Smooth muscle cell of trachea (primary cell): ENCODE measurements at places on chromosomes 7 and 10. TPM values are rescaled to one million over a fixed set of nuclear protein-coding genes. Genes with fewer than 3 reads are reported as not detected.

NCF1 gene
- total RNA-seq: not detected in 2 replicates

NUTM2A gene
- total RNA-seq: 0.29 and 2.3 TPM in 2 replicates

MTURN gene
- 18.9 and 20.2 TPM in 2 replicates for total RNA-seq

CC2D2B gene
- under 0.01 TPM in 1 of 2 replicates, not detected in the other for total RNA-seq

UCN3 gene
- not detected in 2 replicates for total RNA-seq

ZMYND11 gene
- 51.2 and 51.4 TPM in 2 replicates for total RNA-seq

PLAU gene
- total RNA-seq: 67.8 and 114 TPM in 2 replicates

ATP5MK gene
- total RNA-seq: 91.6 and 235 TPM in 2 replicates

TMEM130 gene
- total RNA-seq: 0.44 and 1.7 TPM in 2 replicates

COL17A1 gene
- total RNA-seq: under 0.01 and 1.6 TPM in 2 replicates

FAM13C gene
- total RNA-seq: 2.5 and 3.3 TPM in 2 replicates

SRRM3 gene
- total RNA-seq: 0.58 and 2.8 TPM in 2 replicates

RPEL1 gene
- total RNA-seq: under 0.01 and 0.15 TPM in 2 replicates

TMEM178B gene
- under 0.01 TPM in 1 of 2 replicates, not detected in the other for total RNA-seq

SCART1 gene
- total RNA-seq: 3.0 and 3.9 TPM in 2 replicates

SFRP4 gene
- total RNA-seq: 1.7 and 8.1 TPM in 2 replicates

PSMC2 gene
- 211 and 336 TPM in 2 replicates for total RNA-seq

GNGT1 gene
- not detected in 2 replicates for total RNA-seq

HOXA13 gene
- under 0.01 TPM in 2 replicates for total RNA-seq

SPDYE1 gene
- total RNA-seq: not detected in 2 replicates

FAM241B gene
- 0.29 TPM in 1 of 2 replicates, not detected in the other for total RNA-seq
